T47D (cell line): ENCODE measurements at places on chromosomes 2 and 18.

DNA sequence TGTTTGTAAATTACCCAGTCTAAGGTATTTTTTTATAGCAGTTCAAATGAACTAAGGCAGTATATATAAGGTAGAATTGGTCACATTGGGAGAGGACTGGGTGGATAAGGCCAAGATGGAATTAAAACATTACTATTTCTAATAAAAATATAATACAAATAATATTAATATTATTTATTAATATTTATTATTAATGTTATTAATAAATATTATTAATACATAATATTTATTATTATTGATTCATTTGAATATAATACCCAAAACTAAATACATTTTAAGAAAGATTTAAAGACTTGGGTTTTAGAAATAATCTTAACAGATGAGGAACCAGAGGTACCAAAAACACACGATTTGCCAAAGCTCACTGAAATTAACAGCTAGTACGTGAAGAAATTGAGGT is 30.5 kb upstream of the MC2R start:
- no peak for DNase-seq

- no peak for DNase-seq
These were observed 549.9 kb downstream of the XIRP2 start for GRCh38 chr2:167438206-167438605.

- DNase-seq = no peak
These were observed 46.7 kb downstream of the L3MBTL4 start for GRCh38 chr18:6368017-6368416.

DNA sequence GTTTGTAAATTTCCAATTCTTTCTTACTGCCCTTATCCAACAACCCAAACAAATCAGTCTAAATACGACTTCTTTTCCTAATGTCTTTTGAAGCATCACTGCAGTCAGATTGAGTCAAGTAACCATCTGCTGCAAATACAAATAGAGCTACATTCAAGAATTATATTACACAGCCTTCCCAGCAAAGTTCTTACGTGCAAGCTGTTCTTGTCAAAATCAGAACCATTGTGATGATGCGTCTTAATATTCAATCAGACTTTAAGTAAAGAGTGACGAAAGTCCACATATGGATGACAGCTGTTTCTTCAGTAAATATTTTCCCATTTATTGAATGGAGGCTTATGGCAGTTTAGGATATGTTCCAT is 943.8 kb downstream of the LRP1B start:
- DNase-seq = no peak
